ENCODE measurements at places on chromosomes 2 and 18.

GRCh38 chr2:28338831-28339321 is 53.8 kb upstream of the FOSL2 start:
- no peak for DNase-seq

GRCh38 chr2:53562407-53562806 is 205.2 kb upstream of the CHAC2 start:
- DNase-seq, result no peak

DNA sequence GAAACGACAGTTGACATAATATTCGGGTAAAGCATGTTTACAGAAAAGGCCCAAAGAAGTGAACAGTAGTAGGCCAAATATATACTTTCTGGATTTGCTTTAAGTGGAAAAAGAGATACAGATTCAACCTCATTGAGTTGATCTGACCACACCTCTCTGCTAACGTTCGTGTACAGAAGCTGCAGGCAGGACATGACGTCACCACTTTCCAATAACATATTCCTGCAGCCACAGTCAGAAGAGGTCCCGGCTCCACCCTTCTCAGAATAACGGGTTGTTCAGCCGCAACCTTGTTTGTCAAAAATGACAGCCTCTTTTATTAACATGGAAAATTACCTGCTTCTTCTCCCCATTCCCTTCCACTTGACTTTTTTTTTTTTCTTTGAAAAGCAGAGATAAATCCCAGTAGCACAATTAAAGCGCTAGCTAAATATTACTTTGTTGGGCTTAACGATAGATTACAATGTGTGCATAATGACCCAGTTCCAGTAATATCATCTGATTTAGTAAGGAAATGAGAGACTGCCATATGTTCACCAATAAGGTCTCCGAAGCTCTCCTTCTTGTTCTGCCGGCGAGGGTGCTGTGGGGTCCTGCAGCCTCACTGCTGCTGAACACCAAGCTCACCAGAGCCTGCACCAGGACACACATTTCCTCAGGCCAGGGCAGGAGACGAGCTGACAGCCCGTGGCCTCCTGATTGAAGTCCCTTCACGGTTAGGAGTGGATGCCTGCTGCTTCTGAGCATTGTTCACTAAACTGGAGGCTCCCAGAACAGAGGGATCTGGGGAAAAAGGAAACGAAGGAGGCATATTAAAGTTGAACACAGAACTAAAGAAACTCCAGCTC is 451.0 kb upstream of the SALL3 start:
- DNase-seq, result no peak

DNA sequence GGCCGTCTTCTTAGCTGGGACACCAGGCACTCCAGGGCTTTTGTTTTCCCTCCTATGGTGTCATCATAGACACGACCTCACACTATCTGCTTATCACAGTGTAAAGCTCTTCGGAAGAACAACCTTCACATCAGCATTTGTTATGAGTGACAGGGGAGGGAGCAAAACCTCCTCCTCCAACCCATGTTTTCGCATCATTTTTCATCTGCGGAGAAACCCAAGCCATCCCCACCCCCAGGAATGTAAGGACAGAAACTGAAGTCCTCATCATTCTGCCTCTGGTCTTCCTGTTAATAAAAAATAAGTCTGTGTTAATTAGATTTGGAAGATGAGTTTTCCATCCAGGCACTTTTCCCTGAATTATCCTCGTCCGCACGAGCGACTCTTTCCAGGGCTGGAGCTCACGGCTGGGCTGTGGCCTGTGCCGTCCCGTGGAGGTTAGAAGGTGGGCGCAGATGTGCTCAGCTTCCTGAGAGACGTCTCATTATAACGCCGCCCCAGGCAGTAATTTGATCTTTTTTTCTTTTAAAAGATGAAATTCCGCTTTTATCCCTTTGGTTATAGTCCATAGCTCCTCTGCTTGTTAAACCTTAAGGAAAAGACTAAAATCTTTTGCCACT is 101.6 kb upstream of the TMEM18 start:
- DNase-seq, result no peak

DNA sequence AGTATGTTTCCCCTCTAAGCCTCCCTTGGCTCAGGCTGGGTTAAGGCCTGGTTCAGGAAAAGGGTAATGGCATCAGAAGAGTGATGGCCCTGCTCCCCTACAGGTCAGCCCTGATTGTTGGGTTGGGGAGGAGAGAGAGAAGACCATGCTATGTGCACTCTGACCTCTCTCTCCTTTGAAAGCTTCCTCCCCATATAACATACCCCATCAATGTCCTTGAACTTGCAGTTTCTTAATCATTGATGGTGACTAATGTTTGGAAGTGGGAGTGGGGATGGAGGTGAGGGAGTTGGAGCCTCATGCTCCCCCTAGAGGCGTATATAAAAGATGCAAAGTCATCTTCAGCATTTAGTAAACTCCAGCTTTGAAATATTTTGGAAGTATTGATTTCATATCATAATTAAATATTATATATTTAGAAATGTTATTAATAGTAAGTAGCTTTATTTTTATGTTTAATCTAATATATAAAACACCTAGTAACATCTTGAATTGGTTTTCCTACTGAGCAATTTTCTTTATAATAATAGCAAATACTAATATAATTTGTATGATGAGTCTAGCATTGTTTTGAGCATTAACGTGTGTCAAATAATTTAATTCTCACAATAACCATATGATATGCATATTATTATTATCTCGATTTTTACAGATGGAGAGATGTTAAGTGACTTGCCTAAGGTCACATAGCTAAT is 8.8 kb downstream of the PLCL1 start:
- no peak for DNase-seq

DNA sequence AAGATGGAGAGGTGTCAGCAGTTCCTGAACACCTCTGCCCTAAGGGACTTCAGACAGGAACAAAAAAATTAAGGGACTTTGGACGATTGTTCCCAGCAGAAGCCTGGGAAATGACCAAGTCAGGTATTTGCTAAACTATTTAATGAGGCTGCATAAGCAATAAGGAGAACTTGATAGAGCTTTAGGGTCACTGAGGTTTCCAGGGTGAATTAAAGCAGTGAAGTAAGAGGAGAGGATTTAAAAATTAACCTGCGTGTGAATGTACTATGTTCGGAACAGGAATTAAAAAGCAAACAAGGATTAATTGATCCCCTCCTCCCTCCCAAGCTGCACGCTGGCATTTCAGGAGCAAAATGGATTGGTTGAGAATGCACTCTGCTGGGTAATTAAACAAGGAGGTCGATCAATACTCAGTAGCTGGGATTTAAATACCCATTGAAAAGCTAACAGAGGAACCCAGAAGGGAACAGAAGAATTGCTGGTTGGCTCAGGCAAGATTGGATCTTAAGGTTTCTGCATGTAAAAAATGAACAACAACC is 157.2 kb downstream of the RNF152 start:
- no peak for DNase-seq

- no peak for DNase-seq
Measured at GRCh38 chr18:63878925-63879324, 8.6 kb upstream of the SERPINB2 start.

DNA sequence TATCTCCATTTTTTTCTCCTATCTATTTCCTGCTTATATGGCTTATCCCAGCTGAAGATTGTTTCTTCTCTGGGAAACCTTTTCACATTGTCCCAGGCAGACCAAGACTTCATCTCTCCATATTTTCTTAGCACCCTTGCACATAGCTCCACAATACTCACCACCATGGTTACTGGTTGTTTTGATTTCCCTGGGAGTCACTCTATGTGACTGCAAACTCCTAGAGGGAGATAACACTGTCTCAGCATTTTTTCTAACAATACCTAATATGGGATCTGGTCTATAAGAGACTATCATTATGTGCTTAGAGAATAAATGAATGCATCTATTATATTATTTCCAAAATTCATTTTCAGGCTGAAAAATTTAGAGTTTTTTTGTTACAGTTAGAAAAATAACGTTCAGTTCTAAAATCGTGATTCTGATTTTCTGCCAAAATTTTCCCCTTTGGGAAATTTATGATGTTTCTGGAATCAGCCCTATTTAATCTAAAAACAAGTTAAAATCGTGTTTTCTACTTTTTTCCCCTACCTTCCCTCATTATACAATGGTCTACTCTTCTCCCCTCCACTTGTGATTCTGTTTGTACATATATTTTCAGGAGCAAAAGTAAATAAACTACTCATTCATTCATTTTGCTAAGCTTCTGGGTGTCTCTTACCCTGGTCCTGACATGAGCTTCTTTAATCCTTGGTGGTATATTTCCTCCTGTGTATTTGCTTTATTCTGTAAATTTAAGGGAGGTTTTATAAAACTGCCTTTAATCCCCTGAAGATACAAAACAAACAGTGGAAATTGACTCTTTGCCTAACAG is 95.4 kb downstream of the HNMT start:
- DNase-seq, result no peak

- DNase-seq, result no peak
Measured at GRCh38 chr2:202387608-202388342, 11.6 kb downstream of the BMPR2 start.

DNA sequence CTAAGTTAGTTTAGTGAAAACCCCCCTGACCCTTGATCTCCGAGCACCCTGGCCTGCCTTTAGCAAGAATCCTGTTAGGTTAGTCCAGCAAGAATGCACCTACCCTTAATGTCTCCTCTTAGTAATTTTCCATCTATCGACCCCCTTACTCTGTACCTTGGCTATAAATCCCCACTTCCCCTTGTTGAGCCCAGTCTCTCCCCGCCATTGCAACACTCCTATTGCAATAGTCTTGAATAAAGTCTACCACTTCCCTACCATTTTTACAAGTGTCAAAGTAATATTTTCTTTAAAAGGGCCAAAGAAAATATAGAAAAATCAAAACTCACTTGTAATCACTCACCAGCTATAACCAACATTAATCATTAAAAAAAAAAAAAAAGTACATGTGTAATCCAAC is 4.2 kb upstream of the ZBTB7C start:
- DNase-seq, result no peak

DNA sequence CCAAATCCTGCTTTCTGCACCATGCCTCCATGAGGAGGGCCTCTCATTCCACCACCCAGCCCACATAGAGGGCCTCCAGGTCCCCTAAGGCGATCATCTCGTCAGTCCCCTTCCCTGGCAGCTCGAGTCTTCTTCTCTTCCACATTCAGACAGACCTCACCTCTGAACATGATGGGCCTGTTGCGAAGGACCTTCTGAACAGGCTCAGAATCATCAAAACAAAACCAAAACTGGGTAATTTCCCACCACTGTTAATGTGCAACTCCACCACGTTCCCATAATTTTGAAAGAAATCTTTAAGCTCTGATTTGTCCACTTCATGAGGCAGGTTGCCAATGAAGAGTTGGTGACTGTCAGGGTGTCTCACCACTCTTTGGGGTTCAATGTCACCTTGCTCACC is 20.4 kb downstream of the ZRANB3 start:
- no peak for DNase-seq

DNA sequence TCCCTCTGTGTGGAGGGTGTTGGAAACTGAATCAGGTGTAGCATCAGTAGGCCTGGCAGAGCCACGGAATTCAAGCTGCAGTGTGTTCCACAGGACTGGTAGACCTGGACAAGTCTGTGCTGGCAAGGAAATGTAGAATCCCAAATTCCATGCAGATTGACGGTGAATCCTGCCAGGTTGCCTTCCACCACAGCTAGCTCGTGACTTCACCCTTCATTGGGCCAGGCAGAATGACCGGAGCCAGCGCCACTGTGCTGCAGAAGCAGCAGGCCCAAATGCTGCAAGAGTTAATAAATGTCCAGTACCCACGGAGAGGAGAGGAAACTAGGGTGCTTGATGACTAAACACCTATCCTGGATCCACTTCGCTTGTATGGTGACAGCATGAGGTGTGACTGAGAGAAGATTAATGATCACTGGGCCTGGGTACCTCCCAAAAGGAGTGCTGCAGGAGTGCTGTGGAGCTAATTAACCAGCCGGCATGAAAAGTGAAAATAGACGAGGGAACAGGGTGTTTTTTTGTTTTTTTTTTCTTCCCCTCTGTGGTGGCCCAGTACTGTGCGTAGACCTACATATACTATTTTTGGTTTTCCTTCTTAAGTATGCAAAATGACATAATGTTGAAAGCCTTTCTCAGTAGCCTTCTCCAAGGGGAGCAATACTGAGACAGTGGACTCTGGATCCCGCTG is 122.2 kb downstream of the TANC1 start:
- no peak for DNase-seq

GRCh38 chr2:40359811-40360210 is 92.1 kb downstream of the SLC8A1 start:
- DNase-seq, result no peak

GRCh38 chr2:64862623-64863022 is 126.6 kb upstream of the SLC1A4 start:
- no peak for DNase-seq

DNA sequence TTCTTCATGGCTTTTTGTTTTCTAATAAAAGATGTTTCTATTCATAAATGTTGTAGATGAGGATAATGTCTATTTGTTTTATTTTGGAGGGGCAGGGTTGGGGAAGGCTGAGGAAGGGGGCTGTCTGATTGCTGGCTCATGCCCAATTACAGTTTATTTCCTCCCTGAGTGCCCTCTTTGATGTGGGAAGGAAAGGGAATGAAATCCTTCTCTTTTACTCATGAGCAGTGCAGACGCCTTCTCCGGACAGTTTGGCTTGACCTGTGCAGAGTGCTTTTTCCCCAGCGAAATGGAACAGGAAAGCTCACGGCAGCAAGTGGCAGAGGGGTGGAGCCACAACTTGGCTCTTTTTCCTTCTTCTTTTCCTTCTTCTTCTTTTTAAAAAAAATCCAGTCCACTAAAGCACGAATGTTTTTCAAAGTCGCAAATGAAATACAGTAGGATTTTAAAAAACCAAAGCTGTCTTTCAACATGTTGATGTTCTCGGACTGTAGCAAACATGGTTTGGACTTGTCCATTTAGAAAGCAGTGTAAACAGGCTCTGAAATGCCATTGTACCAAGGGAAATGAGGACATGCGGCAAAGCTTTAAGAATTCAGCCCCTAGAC is 34.5 kb downstream of the RAB31 start:
- peak; percentile 72 for DNase-seq

- DNase-seq, result no peak
Measured at GRCh38 chr2:104793966-104794365, 59.9 kb upstream of the POU3F3 start.

DNA sequence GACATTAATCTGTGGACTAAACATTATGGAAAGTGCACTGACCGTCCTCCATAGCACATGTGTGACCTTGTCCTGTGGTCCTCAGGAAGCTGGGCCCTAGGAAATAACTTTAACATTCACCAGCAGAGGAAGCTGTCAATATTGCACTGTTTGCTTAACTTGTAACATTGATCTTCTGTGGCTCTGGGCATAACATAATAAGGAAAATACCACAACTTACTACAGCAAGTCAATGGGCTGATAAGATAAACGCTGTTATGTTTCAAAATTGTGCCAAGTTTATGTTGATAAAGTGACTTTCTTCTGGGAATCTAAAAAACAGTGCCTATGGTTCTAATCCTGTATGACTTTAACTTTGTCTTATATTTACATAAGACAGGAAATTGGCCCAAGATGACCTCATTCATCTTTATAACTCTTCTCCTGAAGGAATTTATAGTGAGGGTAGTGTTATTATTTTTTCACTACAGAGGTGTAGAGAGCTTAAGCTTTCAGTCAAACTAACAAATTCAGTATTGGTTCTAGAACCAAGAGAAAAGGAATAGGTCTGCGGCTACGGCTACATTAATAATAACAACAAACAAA is 113.7 kb upstream of the MAP4K3 start:
- no peak for DNase-seq

Measured in midbrain (tissue), 1 donor.